ENCODE measurements at places on chromosomes 1 and 21.

DNA sequence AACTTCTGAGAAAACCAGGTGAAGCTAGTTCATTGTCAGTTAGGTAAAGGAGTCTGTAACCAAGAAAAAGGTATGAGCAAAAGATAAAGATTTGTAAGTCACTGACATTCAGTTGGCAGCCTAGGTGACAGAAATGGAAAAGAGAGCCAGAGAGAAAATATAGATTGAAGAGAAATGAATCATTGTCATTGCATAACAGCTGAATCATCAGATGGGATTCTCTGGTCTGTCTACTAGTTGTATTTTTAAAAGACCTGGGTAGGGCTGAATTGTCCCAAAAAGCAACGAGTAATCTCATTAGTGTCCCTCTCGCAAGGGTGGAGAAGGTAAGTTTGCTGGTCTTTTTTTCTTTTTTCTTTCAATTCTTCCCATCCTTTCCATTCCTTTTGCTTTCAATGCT lies 36.6 kb downstream of the PTGS2 start:
- peak; percentile 52 for DNase-seq

DNA sequence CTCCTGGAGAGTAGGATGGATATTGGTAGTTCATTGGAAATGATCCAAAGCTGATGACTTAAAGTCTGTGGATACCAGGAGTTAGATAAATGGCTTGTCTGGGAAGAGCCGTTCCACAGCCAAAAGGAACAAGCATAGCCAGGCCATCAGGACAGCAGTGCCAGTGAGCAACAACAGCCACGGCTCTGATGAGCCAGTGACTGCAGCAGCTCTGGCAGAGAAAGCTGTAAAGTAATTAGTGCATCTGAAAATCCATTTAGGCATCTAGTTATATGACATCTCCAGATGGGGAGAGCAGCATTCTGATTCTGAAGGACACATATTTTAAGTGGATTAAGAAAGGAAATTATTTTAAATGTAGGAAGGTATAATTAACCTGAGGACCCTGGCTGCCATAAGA lies 256.2 kb upstream of the PLXNA2 start:
- DNase-seq: no peak

- DNase-seq: no peak
Observed at GRCh38 chr1:171115280-171115897, 24.7 kb downstream of the FMO3 start.

- no peak for DNase-seq
Observed at GRCh38 chr1:215497528-215497927, 69.6 kb upstream of the KCTD3 start.

DNA sequence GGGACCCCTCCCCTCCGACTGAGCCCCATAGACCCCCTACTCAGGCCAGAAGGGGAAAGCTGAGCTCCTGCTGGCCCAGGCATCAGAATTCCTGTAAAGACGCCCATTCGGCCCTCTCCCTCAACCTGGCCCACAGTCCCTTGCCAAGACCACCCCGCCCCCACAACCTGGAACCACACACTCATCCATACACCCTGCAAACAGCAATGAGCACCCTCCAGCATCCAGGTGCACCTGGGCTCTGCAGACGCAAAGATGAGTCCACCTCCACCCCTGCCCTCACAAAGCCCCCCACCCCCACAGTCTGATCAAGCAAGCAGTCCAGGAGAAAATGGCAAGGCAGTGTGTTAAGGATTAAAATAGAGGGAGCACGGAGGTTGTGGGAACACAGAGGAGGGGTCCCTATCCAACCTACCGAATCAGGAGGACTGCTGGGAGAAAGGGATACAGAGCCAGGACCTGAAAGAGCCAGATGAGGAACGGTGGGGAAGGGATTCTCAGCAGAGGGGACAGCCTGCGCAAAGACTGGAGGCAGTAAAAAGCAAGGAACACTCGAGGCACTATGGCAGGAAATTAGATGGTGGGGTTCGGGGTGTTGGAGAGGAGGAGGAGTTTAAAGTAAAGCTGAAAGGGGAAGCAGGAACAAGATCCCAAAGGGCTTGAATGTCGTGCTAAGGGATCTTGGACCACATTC lies 67.3 kb upstream of the LAPTM5 start:
- DNase-seq: no peak

DNA sequence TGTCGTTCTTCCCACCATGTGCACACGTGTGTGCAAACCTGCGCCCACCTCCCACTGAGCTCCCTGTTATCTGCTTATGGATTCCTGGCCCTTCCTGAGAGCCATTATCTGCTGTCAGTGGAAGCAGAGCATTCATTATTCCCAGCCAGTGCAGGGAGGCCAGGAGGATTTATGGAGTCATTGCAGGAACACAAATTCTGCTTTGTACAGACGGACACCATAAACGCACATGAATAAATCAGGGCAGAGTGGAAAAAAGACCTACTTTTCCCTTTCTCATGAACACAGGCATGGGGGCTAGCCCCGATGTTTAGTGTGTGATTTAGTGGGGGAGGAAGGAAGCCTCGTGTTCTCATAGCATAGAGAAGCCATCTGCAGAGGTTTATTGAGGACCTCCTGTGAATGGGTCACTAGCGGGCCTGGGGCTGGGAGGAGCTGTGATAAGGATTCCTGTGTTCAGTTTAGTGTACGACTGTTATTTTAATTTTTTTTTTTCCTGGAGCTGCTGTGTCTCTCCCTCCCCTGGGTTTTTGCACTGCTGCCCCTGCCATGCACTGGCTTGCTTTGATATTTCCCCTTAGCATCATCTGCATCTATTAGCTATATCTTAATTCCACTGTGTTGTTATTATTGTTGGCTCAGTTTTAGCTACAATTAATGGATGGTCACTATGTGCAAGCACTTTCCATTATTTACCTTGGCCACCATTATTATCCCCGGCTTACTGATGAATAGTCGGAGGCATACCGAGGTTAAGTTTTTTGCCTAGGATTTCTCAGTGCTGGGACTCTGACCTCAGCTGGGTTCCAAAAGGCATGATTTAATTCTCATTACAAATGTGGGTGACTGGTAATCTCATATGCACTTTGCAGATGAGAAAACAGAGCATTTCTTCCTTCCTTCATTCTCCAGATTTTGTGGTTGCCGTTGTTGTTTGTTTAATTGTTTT lies 33.0 kb downstream of the HUNK start:
- DNase-seq: no peak

GRCh38 chr1:42422737-42423136 lies 33.1 kb downstream of the ZMYND12 start:
- DNase-seq: no peak

GRCh38 chr21:43884861-43885417 lies 19.9 kb downstream of the AGPAT3 start:
- no peak for DNase-seq

GRCh38 chr21:32329776-32330175 lies 31.1 kb downstream of the MRAP start:
- peak; percentile 47 for DNase-seq

- DNase-seq: peak; percentile 20
Observed at GRCh38 chr21:35922618-35923017, 137.7 kb downstream of the SETD4 start.

GRCh38 chr1:201345081-201345355 lies 32.5 kb downstream of the TNNT2 start:
- no peak for DNase-seq

- DNase-seq: no peak
Observed at GRCh38 chr1:7613851-7614205, 157.3 kb upstream of the VAMP3 start.

DNA sequence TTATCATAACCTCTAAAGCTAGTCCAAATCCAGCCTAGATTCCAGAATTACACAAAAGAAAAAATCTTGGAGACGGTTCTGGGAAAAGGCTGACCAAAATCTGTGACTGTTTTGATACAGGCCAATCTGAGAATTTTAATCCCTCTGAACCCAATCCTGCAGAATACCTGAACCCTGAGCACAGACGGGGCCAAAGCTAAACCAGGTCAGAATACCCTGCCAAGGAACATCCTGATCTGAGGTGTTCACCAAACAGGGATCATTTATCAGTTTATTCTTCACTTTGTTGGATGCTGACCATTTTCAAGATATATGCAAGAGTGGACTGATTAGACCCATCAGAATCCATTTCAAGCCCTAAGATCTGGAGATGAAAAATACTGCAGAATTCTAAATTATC lies 3.6 kb downstream of the RC3H1 start:
- DNase-seq: no peak

GRCh38 chr1:30611741-30612309 lies 111.6 kb downstream of the MATN1 start:
- DNase-seq: no peak

GRCh38 chr1:2339206-2340085 lies 51.9 kb downstream of the MORN1 start:
- DNase-seq: no peak

DNA sequence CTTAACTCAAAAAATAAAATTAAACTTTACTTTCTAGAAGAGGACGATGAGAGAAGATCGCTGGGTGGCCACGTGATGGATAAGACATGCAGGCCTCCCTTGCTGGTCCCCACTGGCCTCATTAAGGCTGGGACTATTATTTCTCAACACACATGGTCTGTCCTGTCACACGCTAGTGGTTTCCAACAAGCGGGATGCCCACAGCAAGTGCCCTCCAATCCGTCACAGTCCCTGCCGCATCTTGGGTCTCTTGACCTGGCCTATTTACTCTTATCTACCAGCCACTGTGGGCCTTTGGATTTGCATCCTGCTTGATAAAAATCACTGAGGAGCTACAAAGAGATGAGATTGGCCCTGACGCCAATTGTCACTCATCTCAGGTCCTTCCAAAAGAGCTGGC lies 30.0 kb downstream of the CAPZB start:
- no peak for DNase-seq

DNA sequence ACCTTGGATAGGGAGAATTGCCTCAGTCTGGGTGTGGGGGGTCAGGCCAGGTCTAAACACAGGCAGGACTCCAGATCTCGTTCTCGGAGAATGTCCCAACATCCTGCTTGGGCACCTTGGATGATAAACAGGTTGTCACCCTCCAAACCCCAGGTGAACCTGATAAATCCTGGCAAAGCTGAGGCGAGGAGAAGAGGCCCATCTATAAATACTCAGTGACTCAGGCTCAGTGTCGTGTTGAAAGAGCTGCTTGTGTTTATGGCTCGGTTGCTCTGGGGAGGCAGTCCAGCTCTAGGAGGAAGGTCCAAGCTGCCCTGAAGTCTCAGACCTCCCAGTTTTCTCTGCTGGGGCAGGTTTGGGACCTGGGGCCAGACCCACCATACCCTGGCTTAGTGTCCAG lies 15.8 kb upstream of the TRIM63 start:
- peak; percentile 10 for DNase-seq

- DNase-seq: no peak
Observed at GRCh38 chr1:31327381-31327780, 30.5 kb downstream of the ZCCHC17 start.

DNA sequence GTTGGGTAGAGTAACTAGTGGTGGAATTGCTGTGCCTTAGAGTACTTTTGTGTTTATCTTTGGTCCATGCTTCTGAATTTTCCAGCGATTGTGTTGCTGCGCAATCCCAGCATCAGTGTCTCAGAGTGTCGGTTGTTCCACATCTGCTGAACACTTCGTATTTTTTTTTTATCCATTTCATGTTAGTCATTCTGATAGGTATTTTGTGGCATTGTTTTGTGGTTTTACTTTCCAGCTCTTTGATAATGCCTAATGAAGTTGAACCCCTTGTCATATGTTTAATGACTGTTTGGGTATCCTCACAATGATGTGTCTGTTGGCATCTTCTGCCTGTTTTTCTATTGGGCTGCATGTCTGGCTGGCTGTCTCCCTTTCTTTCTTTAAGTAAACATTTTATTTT lies 13.6 kb downstream of the TUFT1 start:
- DNase-seq: peak; percentile 74

DNA sequence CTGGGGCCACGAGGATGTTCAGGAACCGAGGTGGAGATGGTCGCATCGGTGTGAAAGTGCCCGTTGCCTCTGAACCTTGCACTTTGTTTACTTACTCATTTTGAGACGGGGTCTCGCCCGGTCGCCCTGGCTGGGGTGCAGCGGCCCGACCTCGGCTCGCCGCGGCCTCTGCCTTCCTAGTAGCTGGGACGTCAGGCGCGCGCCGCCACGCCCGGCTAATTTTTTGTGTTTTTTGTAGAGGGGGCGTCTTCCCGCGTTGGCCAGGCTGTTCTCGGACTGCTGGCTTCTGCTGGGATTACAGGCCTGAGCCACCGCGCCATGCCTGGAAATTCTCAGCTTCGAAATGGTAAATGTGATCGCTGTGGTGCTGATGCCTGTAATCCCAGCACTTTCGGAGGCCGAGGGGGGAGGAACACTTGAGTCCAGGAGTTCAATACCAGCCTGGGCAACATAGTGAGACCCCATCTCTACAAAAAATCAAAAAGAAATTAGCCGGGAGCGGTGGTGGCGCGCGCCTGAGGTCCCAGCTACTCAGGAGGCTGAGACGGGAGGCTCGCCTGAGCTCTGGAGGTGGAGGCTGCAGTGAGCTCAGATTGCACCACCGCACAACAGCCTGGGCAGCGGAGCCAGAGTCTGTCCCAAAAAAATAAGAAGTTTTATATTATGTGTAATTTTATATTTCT lies 684 bp upstream of the MRPL20 start:
- DNase-seq: no peak

GRCh38 chr1:34970829-34971228 lies 14.3 kb downstream of the TMEM35B start:
- DNase-seq: no peak

DNA sequence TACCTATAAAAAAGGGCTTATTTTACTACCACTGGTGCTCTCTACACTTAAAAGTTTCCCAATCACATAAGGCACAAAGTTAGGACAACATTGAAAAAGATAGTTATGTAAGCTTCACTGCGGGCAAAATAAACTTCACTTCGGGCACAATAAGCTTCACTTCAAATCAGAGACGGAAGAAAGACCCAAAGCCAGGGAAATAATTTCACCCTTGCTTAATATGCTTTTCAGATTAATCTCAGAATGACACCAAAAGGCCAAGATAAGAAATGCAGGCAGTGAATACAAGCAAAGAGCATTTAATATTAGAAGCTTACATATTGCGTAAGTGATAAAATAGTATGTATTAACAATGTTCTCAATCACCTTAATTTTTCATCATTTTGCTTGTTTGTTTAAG lies 444.2 kb downstream of the SETD4 start:
- peak; percentile 75 for DNase-seq

DNA sequence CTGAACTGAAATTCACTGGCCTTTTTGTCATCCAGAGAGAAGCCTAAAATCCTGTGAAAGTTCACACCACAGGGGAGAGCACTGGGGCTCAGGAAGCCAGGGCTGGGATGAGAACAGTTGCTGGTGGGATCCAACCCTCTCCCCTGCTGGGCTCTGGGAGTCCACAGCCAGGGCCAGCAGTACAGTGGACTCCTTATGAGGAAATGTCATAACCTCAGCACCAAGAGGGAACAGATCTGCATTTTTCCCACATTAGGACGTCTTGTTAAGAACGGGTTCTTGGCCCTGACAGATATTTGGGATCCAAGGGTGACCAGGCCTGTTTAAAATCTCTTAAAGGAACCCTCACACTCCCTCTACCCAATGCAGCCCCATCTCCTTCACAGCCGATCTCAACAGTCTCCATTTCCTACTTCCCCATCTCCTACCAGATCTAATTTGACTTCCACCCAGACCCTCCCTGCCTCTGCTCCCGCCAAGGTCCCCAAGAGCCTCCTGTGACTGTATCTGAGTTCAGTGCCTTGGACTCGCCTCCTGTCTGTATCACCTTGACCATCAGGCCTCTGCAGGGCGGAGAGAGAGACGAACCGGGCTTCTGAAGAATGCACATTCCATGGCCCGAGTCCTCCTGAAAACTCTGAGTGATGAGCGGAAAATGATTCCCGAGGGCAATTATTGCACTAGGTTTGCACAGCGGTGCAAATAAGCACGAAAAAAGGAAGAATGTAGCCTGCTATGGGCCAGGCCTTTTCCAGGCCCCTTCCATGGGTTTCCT lies 159.9 kb downstream of the TRABD2B start:
- DNase-seq: no peak

- DNase-seq: no peak
Observed at GRCh38 chr1:248804771-248805681, 20.7 kb downstream of the SH3BP5L start.
